ENCODE measurements at places on chromosomes 7 and 10.

DNA sequence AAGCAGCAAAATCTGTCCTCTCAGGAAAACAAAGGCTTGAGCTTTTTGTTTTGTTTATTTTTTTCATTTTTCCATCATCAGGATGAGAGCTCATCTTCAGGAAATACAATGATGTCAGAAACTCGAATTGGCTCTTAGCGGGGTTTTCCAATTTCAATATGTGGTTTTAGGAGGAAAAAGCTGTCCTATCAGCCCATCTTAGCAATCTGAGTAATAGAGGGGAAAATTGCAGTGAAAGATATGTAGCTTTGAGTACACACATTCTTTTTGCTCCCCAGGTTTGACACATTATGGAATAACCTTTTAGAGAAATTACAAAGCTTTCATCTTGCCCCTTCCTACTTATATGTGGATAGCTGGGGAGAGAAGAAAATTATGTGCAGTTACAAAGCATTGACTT is 113.6 kb upstream of the MYO3A start:
- DNase-seq, result no peak

GRCh38 chr7:47556511-47557180 is 25.3 kb downstream of the TNS3 start:
- DNase-seq, result no peak

- no peak for DNase-seq
Measured at GRCh38 chr7:26156451-26157420, 4.7 kb downstream of the NFE2L3 start.

GRCh38 chr7:158812684-158813083 is 16.6 kb downstream of the ESYT2 start:
- DNase-seq, result no peak

GRCh38 chr10:6702030-6702429 is 122.0 kb upstream of the PRKCQ start:
- DNase-seq, result no peak

DNA sequence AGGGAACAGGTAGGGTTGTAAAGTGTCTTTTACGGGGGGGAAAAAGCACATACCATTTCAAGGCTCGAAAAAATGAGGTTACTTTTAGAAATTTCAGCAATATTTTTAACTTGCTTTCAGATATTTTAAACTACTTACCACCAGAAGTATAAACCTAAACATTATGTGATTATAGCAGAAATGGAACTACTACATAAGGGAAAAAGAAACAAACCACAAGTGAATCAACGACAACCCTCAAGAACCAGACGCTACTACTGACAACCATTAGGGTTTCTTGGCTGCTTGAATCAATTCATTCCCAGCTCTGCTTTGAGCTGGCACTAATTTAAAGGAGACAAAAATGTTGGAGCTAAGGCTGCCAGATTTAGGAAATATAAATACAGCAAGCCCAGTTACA is 80.1 kb downstream of the ZFAND4 start:
- no peak for DNase-seq

- no peak for DNase-seq
Measured at GRCh38 chr7:1787241-1787640, 117.2 kb downstream of the ELFN1 start.

DNA sequence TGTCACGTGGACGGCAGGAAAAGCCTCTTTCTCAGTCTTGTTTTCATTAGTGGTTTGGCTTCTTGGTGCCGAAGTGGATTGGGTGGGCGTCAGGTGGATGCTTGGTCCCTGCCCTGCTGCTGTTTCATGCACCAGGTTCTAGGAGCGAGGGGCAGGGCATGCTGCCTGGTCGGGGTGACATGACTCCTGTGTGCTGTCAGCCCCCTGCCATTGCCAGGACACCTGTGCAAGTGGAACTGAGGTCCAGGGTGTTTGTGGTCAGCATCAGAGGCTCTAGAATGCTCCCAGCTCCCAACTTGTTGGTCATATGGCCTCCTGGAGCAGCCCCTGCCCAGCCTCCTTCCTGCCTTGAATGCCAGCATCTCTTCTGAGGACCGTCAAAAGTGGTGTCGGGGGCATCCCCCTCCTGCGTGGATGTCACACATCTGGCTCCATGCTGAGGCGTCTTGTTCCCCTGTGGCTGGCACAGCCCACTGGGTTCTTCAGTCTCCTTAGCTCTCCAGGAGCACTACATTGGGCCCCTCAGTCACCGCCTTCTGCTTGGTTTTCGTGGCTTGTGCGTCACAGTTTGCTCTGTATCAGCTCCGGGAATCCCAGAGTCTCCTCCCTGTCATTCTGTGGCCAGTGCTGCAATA is 24.8 kb downstream of the ADCY1 start:
- no peak for DNase-seq

GRCh38 chr7:134778941-134779740 is at the start of gene CALD1:
CALD1 (plus strand) TSS chr7:134779634; CDS start chr7:134867734, 88,100 bp downstream.
- no peak for DNase-seq

Data from stimulated activated CD8-positive, alpha-beta memory T cell treated with anti-CD3 and anti-CD28 coated beads, Interleukin-2, amount 100 ng/mL, for 48 hours (primary cell).